ENCODE measurements at places on chromosomes 4 and X.

DNA sequence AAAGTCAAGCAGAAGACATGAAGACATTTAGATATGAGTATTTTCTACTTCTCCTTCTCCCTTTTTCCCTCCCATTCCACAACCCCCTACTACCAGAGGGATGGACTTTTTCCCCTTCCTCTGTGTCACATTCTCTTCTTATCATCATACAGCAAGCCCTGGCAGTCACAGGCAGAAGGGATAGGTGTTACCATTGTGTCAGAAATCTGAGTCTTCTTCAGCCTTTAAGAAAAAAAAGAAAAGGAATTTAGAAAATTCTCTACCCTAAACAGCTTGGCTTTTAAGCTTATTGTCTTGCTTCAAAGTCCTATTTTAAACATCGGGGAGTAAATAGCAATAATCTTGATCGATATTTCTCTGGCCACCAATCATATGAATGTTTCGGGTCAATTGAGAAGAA, 30.9 kb upstream of the ADH1C start:
- DNase-seq = no peak

DNA sequence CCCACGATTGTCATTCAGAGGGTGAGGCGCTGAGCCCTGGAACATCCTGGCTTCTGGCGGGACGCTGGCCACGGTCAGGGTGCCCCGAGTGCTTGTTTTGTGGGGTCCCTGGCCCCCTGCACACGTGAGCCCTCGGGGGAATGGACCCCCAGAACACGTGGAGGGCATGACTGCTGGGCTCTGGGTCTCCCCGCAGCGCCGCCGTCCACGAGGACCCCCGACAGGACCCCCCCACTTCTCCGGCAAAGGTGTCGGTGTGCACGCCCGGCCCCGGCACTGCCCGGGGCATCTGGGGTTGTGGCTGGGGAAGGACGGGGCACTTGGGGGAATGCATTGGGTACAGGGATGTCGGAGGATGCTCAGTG, 13.9 kb upstream of the GTPBP6 start:
- DNase-seq = no peak

GRCh38 chr4:102246416-102246815, 98.9 kb downstream of the SLC39A8 start:
- DNase-seq = no peak

- no peak for DNase-seq
Measured at GRCh38 chr4:150525321-150525868, 56.6 kb upstream of the MAB21L2 start.

DNA sequence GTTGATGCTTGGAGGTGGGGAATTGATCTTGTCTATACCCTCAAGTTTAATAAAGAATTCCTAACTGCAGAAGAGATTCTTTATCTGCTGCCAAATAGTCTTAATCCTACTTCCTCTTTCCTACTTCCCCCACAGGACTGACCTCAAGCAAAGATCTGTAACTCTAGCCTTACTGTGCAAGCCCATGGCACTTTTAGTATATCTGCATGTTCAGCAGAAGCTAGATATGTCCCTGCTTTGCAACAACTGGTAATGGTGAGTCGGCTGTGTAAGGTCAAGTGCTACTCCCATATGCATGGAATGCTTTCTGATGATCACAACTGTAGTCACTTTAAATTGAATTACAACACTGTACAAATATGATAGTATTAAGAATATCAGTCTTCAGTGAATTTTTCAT, 26.3 kb upstream of the PDS5A start:
- DNase-seq = no peak

DNA sequence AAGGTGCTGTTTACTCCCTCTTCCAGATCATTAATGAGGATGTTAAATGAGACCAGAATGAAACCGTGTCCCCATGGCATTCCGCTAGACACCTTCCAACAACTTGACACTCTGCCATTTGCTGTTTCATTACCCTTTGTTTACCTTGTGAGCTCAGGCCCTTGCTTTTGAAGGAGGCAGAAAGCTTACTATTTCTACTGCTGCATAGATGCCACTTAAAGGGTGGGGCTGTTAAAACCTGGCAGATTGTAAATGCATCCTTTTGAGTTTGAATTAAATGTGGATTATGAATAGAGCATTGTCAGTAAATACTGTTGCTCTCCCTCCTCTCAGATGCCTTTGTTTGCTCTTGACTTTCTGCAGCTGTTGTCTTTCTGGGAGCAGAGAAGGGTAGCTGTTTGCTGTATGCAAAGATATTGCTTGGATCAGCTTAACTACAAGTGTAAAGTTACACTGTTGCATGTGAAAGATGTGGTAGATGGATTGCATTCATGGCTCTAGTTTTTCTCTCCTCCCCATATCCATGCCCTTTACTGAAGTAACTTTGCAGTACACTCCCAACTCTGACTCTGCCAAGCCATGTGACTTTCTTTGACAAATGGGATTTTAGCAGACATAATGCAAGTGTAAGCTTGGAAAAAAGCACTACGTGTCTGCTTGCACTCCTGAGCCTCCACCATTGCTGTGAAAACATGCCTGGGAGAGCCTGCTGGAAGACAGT, 75.0 kb upstream of the DHX15 start:
- no peak for DNase-seq

DNA sequence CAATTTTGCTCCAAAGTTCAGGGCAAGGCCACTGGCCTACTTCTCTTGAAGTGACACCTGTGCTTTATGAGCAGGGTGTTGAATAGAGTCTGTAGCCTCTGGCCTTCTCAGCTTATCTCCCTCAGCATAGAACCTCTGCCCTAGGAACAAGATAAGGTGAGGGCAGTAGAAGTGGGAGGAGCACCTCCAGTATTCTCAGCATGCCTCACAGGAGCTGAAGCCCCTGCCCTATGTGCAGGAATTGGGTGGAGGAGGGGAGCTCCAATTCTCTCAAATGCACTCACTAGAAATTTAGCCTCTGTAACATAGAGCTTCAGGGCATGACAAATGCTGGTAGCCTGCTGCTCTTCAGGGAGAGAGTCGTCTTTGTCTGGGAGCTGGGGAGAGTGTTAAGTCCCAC, 479.3 kb downstream of the IL1RAPL1 start:
- DNase-seq = no peak

DNA sequence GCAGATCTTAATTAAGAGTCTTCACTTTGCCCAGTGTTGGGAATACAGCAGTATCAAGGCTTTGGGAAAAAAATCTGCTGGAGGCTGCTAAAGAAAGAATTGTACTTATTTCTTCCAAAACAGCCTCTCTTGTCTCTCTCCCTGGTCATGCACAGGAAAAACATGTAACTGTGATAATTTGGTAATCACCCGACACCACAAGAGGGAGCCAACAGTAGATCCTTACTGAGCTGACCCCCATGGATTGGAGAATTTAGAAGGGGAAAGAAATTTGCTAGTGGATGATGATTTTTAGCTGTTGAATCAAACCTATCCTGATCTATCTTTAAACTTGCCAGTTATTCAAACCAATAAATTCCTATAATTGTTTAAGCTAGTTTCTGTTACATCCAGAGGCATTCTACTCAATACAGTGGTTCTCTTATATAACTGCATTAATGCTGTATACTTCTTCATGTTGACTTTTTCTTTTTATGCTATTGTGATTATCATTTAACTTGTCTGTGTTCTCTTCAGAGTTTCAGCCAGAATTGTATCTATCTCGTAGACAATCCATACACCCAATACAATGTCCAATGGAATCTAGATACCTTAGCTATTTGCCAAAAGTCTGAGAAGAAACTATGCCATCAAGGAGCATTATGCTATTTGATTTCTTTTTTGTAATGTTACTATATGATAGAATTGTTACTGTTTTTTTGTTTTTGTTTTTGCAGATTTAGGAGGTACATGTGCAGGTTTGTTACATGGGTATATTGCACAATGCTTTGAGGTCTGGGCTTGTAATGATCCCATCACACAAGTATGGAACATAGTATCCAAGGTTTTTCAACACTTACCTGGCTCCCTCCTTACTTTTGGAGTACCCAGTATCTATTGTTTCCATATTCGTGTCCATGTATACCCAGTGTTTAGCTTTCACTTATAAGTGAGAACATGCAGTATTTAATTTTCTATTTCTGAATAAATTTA, 31.3 kb upstream of the ARHGEF38 start:
- no peak for DNase-seq

- no peak for DNase-seq
Measured at GRCh38 chr4:149370785-149371420, 444.7 kb downstream of the IQCM start.

GRCh38 chr4:47315346-47315745, 148.2 kb downstream of the COMMD8 start:
- no peak for DNase-seq

- no peak for DNase-seq
Measured at GRCh38 chrX:155966876-155967275, 30.6 kb upstream of the IL9R start.

DNA sequence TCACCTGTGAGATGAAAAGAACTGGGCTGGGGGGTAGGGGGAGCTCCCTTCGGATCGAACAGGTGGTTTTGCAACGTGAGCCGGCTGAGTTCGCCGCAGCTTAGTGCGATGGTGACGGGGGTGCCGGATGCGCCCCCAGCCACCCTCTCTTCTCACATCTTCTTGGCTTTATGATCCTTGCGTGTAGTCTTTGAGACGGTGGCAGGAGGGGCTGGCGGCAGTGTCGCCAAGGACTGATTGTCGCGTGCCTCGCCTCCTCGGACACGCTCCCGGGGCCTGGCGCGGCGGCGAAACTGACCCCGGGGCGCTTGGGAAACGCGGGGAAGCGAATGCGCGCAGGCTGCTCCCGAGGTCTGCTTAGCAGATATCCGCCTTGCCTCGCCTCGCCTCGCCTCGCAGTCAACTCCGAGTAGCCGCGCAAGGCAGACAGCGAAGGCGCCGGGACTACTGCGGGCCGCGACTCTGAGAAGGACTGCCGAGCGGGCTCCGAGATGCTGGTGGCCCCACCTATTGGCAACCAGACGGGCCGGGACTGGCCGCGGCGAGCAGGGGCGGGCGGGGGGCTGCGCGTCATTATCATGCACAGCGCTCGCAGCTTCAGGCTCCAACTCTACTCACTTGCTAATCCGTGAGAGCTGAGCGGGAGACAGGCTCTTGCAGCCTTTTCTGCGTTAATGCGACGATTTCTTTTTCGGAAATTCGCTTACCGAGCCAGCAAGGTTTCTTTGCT, 1.5 kb downstream of the GRID2 start:
- no peak for DNase-seq

DNA sequence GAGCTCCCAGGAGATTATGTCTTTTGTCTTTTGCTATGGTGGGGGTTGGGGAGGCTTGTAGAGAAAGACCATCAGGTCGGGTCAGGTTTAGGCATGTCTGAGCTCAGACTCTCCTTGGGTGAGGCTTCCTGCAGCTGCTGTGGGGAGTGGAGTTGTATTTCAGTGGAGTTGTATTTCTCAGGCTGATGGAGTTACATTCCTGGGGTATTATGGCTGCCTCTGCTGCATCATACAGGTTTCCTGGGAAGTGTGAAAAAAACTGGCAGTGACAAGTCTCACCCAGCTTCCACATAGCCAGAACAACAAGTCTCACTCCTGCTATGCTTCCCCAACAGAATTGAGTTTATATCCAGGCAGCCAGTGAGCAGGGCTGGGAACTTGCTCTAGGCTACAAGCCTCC, 119.3 kb downstream of the VSIG4 start:
- DNase-seq = no peak

DNA sequence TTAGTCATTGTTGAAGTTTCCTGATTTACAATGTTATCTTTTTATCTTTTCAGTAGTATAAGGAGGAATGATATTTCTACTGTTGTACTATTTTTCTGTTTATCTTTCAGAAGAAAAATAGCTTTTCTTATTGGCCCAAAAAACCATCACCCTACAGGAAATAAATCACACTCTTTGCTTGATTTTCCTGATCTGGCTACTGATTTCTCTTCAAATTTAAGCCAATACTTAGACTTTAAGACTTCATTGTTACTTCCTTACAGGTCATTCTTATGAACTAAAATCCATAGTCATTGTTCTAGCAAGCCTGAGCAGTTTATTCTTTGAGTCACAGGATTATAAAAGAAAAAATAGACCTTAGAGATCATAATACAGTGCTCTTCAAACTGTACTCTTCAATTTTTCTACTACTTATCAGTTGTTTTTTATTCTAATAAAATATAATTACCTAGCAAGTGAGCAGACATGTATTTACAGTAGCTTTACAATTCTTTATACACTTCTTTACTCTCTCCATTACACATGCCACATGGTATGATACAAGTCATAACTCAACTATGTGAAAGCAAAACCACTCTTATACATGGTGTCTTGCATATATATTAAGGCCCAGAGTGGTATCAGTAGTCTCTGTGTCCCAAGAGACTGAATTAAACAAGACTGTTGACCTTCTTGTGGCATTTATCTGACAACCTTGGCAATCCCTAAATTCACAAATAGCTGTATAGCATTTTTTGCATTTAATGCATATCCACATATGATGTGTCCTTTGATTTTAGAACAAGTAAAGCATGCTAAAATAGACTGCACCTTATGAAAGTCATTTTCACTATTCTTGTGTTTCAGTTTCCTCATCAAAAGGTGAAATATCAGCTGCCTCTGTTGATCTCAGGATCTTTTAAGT, 47.9 kb downstream of the TET2 start:
- DNase-seq = no peak

- DNase-seq = no peak
Measured at GRCh38 chr4:180207921-180208320, 2035.3 kb upstream of the TENM3 start.

GRCh38 chr4:147854154-147854553, 122.3 kb downstream of the ARHGAP10 start:
- DNase-seq = no peak

GRCh38 chrX:637660-638481, 7.3 kb downstream of the SHOX start:
- no peak for DNase-seq

DNA sequence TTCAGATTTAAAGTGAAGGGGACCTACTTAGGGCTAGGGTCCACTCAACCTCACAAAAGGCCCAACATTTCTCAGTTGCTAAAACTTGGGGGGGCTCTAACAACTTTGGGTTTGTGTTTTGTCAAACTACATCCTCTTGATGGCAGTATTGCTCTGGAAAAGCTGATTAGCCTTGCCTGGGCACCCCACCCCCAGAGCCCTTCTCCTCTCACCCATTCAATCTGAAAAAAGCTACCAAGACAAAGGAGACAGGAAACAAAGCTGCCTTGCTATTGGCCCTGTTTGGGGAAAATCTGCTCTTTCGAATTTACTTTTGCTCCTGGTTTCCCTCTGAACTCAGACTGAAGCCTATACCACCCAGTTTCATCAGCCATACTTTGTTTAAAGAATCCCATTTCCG, 195.2 kb upstream of the STK26 start:
- no peak for DNase-seq

DNA sequence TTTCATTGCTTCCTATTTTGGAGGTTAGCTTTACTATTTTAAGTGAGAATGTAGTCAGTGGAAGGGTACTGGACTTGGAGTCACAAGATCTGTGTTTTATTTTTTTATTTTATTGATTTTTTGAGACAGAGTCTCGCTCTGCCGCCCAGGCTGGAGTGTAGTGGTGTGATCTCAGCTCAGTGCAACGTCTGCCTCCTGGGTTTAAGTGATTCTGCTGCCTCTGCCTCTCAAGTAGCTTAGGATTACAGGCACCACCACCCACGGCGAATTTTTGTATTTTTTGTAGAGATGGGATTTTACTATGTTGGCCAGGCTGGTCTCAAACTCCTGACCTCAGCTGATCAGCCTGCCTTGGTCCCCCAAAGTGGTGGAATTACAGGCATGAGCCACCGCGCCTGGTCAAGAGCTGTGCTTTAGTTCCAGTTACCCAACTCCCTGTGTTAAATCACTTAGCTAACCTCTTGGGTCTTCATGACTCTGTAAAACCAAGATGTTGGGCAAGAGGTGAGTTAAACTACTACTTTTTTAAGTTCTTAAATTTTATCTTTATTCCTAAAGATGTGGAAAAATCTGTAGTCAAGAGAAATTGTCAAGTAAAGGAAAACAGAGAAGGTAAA, 11.2 kb downstream of the USP9X start:
- no peak for DNase-seq

GRCh38 chr4:150217192-150217591, 138.9 kb downstream of the DCLK2 start:
- DNase-seq = no peak

All from activated CD4-positive, CD25-positive, alpha-beta regulatory T cell treated with anti-CD3 and anti-CD28 coated beads, Interleukin-2, amount 50 U/mL, for 72 hours (primary cell).